ENCODE measurements at places on chromosomes 4 and X. TPM values are rescaled to one million over a fixed set of nuclear protein-coding genes. Genes with fewer than 3 reads are reported as not detected.

The FAT1 gene
- total RNA-seq = 188 TPM

The LUZP4 gene
- not detected for total RNA-seq

The VCX3B gene
- total RNA-seq = not detected

The IL9R gene
- 0.21 TPM for total RNA-seq

The GPAT3 gene
- 50.5 TPM for total RNA-seq

The HTR2C gene
- total RNA-seq = not detected

The TENM3 gene
- 1.4 TPM for total RNA-seq

The IBSP gene
- not detected for total RNA-seq

The CLNK gene
- not detected for total RNA-seq

The P2RY10 gene
- total RNA-seq = not detected

The OTOP1 gene
- total RNA-seq = not detected

The CPZ gene
- 0.29 TPM for total RNA-seq

The EVC gene
- total RNA-seq = 13.4 TPM

The LANCL3 gene
- not detected for total RNA-seq

The TSC22D3 gene
- 26.8 TPM for total RNA-seq

The SSX1 gene
- not detected for total RNA-seq
